ENCODE measurements at places on chromosomes 6 and 20.

GRCh38 chr20:48841875-48842529 is 14.2 kb upstream of the PREX1 start:
- DNase-seq = no peak

- no peak for DNase-seq
These were observed 84.9 kb downstream of the TIAM2 start for GRCh38 chr6:155079985-155080452.

GRCh38 chr6:40692337-40692736 is 105.2 kb upstream of the LRFN2 start:
- no peak for DNase-seq

DNA sequence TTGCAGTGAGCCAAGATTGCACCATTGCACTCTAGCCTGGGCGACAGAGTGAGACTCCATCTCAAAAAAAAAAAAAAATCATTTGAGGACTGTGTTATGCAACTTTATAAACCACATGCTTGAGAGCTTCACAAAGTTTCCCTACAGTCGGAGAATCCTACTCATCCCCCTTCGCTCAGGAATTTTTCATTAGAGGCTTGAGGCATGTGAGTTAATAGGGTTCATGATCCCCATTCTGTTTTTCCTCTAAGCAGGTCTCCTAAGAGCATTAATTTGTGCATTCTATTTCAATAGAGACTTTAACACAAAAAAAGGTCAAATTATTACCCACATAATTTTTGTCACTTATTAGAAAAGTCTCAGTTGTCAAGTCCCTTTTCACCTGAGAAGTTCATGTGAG is 103.7 kb upstream of the SOX4 start:
- DNase-seq = no peak

DNA sequence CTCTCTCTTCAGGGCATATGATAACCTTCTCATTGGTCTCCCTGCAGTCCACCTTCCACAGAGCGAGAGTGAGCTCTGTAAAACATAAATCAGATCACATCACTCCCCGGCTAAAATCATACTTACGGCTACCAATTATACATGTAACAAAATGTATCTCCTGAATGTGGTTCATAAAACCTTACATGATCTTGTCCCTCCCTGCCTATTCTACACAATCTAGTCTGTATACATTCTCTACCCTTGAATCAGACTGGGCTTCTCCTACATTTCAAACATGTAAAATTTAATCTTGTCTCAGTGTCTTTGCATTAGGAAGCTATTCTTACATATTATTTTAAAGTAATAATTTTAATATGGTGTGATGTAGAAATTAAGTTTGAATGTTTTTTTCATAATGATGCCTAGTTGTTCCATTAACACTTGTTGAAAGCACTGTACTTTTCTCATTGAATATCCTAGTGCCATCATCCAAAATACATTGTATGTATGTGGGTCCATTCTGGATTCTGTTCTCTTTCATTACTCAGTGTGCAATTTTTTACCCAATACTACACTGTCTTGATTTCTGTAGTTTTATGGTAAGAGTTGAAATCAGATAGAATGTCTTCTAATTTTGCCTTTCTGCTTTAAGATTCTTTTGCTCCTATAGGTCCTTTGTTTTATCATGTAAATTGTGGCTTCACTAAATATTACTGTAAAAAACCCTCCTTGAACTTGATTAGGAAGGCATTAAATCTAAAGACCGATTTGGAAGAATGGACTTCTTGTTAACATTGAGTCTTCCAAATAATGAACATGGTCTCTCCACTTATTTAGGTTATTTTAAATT is 403.3 kb upstream of the EPHA7 start:
- no peak for DNase-seq

DNA sequence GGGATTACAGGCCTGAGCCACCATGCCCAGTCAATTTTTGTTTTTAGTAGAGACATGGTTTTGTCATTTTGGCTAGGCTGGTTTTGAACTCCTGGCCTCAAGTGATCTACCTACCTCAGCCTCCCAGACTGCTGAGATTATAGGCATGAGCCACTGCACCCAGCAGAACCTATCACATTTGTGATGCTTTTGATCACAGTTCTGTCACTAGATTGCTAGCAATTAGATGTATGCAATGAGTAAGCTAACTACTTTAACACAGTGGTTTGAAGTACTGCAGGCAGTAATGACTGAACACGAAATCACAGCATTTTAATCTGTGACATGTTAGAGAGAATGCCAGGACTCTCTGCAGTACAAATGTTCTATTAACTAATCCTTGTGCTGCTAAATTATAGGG is 19.6 kb upstream of the SAMHD1 start:
- no peak for DNase-seq

DNA sequence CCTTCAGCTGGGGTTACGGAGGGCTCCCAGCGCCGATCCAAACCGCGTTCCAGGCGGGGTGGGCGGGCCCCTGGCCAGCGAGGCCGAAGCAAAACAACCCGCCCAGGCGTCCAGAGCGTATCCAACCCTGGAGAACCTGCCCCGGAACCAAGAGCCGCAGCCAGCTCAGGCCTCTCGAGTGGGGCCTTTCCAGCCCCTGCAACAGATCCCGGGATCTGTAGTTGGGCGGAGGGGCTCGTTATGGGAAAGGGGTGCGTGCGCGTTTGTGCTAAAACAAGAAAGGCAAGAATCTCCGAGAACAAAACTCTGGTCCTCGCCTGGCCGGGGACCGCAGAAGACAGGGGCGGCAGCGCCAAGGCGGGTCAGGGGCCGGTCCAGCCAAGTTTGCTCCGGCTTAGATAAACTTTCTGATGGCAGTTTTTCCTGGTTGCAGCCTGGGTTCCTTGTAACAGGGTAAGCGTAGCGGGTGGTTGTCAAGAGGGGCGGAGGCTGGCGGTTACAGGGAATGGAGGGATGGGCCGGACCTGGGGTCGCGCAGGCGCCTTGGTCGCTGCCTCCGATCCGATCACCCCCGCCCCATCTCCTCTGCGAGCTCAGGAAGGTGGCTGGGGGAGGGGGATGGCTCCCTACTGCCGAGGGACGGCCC is 448 bp upstream of the RIN2 start:
- DNase-seq = no peak

DNA sequence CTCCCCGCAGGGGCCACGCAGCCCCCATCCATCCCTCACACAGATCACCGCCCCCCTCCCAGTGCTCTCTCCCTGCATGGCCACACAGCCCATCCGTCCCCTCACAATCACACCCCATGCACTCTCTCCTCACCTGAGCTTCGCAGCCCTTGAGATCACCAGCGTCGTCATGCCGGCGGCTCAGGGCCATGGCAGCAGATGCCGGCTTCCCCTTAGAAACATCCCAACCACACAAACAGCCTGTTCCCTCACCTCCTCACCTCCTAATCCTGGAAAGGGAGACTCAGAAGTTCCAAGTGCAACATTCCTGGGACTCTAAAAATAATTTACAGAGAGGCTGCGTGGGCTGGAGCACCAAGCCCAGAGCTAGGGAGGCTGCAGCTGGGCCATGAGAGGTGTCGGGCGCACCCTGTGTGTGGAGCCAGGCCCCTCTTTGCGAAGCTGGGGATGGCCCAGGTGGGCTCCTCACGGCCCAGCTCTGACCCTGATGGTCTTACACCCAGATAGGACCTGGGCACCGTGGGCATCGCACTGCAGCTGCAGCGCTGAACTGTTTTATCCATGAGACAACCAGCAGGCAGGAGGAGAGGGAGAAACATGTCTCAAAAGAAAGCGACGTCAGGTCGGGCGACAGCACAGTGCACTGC is 125.3 kb downstream of the DLL1 start:
- no peak for DNase-seq

DNA sequence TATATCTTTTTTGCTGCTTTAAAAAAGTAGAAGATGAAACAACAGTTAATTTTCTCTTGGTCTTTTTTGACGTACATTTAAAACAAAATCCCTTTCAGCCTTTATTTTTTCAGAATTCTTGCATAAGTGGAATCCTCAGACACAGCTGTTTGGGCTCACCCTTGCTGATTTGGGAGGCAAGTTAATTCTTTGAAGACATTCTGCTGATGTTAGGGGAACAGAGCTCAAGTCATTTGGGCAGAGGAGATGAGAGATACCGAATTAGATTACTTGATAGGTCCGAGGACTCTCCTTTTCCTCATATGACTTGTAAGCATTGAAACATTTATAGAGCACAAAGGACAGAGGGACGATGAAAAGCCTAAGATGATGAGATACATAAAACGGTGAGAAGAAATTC is 567.9 kb upstream of the CITED2 start:
- no peak for DNase-seq

DNA sequence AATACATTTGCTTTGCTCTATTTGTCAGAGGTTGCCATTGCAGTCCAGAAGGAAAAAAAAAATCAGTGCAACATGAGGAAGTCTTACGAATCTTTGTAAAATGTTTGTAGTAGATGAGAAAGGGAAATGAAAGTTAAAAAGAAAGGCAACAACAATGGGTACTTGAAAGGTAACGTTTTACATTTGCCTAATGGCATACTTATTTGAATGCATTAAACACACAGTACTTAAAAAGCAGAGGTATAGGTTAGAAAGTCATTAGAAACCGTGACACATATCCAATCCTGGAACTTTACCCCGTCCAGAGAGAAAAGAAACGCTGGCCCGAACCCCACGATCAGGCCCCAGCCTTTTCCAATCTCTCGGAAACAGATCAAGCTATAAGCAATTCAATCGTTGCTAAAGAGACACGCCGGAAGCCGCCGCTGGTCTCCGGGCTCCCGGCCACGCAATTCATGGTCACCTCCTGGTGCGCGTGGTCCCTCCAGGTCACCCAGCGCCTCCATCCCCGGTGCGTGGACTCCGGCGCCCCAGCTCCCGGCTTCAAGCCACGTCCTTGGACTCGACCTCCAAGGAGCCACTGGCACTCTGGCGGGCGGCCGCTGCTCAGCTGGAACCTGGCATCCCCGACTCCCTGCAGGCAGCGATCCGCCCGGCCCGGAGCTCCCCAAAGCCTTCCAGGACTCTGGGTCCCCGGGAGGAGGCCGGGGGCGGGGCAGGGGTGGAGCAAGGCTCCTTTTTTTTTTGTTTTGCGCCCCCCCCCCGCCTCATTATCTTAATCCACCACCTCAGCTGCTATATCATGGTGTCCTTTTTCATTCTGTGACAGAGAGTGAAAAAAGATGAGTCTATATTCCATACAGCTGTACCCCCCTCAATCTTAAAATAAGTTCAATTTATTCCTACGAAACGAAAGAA is at the start of gene SLC18B1:
Gene SLC18B1, minus strand, starts transcription at position 687 of the 918 bp plus-strand sequence. Its CDS starts 181 bp downstream, at position 506.
- DNase-seq = peak; percentile 9

DNA sequence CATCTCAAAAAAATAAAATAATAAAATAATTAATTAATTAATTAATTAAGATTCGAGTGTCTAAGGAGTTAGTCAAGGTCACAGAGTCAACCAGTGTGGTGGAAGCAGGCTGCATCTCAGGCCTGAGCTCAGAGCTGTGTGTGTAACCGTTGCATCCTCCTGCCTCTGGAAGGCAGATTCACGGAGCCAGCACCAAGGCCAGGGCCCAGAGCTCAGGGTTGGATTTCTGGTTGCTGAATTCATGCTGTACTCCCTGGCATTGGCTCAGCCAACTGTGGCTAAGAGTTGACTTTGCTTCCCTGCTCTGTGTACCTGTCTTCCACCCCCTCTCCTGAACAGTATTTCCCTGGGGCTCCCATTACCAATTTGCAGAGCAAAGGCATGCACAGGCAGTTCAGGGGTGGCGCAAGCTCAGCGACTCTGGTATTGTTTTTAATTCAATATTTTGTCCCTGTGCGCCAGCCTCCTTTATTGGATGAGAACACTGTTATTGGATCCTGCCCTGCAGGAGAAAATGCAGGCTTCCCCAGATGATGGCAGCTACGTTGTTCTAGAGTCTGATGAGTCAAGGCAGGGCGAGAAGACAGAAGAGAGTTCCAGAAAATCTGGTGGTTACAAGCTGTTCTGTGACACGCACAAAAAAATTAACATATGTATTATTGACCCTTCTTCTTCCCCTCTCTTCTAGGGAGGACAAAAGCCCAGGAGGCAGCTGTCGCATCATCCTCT is 12.3 kb upstream of the CTNNBL1 start:
- no peak for DNase-seq

GRCh38 chr6:44650947-44651346 is 263.4 kb downstream of the CDC5L start:
- DNase-seq = no peak

- no peak for DNase-seq
These were observed 61.2 kb downstream of the TNFAIP3 start for GRCh38 chr6:137928286-137928685.

GRCh38 chr6:69663215-69663614 is 133.6 kb downstream of the LMBRD1 start:
- DNase-seq = no peak

GRCh38 chr6:42693725-42694323 is 28.6 kb downstream of the PRPH2 start:
- no peak for DNase-seq

DNA sequence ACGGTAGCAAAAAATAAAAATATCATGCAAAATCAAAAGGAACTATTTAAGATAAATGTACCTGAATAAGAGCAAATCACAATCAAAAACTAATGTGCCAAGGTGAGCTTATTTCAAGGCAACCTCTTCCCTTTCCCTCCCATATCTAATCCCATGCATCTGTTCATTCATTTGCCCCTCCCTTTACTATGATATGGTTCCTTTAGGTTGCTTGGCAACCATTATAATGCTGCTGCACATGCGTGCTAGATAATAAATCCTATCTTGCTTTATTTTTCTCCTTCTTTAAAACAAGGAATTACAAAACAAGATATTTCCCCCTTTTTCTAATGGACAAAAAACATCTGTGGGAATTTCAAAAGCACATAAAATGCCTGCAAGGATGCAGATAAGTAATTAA is 318.2 kb upstream of the POU3F2 start:
- no peak for DNase-seq

GRCh38 chr6:139019722-139020121 is 8.8 kb upstream of the ABRACL start:
- DNase-seq = no peak

DNA sequence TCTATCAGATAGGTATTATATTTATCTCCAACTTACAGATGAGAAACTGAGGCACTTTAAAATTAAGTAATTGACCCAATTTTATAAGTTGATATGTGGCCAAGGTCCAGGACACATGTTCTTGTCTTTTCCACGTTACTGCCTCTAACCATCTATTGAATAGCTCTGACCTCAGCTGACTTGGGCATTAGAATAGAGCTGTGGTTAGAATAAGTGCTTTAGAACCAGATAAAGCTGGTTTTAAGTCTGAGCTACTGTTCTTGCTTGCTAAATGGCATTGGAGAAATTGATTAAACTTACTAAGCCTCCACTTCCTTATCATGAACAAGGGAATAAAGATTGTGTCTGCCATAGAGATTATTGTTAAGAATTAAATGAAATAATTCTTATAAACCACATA is 147.8 kb upstream of the DTNBP1 start:
- DNase-seq = no peak

GRCh38 chr6:27545271-27546046 is 72.6 kb upstream of the ZNF184 start:
- DNase-seq = no peak

- DNase-seq = no peak
These were observed 131.5 kb upstream of the KCNK16 start for GRCh38 chr6:39453956-39454524.

DNA sequence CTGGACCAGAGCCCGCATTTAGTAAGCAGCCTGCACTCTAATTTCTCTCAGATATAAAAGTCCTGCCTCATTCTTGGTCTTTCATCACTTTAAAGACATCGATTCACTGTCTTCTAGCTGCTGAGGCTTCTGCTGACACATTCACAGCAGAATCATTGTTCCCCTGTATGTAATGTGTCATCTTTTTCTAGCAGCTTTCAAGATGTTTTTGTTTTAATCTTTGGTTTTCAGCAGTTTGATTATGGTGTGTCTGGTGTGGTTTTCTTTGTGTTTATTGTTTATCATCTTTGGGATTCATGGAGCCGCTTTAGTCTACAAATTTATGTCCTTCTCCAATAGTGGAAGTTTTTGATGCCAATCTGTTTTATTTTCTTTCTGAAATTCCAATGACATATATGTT is 157.3 kb upstream of the STMND1 start:
- DNase-seq = no peak

All from activated naive CD4-positive, alpha-beta T cell (primary cell).